ENCODE measurements at places on chromosomes 6 and 20. TPM values are rescaled to one million over a fixed set of nuclear protein-coding genes. Genes with fewer than 3 reads are reported as not detected.
A peak's percentile ranks its signal among the peaks of the same experiment; 100 is the strongest.

GRCh38 chr6:28589234-28589956, 63.7 kb downstream of the GPX5 start:
- peak; percentile 90 for DNase-seq

DNA sequence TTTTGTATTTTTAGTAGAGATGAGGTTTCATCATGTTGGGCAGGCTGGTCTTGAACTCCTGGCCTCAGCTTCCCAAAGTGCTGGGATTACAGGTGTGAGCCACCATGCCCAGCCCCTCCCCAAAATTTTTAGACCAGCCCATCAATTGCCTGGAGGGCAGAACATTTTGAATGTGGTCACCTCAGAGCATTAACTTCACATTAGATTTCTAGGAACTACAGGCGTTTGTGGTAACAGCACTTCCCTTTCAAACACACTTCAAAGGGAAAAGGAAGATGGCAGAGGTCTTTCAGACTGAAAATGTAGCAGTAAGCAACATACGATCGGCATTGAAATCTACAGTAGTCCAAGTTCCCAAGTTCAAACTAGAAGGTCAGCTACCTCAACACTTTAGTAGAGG, 12.3 kb upstream of the SLA2 start:
- DNase-seq = no peak

DNA sequence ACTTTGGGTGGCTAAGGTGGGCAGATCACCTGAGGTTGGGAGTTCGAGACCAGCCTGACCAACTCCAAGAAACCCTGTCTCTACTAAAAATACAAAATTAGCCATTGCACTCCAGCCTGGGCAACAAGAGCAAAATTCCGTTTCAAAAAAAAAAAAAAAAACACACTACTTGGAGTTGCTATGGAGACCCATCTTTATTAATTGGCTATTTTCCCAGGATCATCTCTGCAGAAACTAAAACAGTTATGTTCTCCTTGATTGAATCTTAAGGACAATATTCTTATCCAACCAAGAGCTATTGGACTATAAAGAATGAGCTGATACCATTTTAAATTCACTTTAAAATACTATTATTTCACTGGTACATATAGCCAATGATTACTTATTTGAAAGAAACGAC, 14.7 kb downstream of the AKIRIN2 start:
- DNase-seq = no peak

GRCh38 chr20:19368351-19368750, 155.9 kb downstream of the SLC24A3 start:
- DNase-seq = no peak

GRCh38 chr20:3102575-3103368, 18.2 kb upstream of the AVP start:
- DNase-seq = no peak

GRCh38 chr6:140064366-140064765, 689.9 kb upstream of the CITED2 start:
- DNase-seq = no peak

- no peak for DNase-seq
Measured at GRCh38 chr6:142395768-142396231, 94.0 kb downstream of the ADGRG6 start.

GRCh38 chr6:1872649-1873131, 263.0 kb downstream of the FOXC1 start:
- DNase-seq = peak; percentile 81

- no peak for DNase-seq
Measured at GRCh38 chr6:168686831-168687730, 246.1 kb downstream of the SMOC2 start.

GRCh38 chr20:18166241-18166881, 28.7 kb downstream of the KAT14 start:
- no peak for DNase-seq

DNA sequence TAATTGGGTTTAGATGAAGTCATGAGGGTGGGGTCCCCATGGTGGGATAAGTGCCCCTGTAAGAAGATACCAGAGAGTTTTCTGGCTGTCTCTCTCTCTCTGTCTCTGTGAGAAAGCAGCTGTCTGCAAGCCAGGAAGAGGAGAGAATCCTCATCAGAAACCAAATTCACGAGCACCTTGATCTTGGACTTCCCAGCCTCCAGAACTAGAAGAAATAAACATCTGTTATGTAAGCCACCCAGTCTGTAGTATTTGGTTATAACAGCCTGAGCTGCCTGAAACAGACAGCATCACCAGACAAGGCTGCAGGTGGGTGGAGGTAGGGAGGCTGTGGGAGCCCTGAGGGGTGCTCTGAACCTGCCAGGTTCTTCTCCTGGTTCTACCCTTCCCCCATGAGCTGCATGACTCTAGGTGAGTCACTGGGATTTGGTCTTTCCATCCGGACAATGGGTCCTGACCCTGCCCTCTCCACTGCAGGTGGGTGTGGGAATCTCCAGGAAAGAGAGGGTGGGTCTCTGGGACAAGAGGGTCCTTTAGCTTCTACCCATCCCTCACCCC, 34.3 kb upstream of the VEGFA start:
- DNase-seq = no peak

DNA sequence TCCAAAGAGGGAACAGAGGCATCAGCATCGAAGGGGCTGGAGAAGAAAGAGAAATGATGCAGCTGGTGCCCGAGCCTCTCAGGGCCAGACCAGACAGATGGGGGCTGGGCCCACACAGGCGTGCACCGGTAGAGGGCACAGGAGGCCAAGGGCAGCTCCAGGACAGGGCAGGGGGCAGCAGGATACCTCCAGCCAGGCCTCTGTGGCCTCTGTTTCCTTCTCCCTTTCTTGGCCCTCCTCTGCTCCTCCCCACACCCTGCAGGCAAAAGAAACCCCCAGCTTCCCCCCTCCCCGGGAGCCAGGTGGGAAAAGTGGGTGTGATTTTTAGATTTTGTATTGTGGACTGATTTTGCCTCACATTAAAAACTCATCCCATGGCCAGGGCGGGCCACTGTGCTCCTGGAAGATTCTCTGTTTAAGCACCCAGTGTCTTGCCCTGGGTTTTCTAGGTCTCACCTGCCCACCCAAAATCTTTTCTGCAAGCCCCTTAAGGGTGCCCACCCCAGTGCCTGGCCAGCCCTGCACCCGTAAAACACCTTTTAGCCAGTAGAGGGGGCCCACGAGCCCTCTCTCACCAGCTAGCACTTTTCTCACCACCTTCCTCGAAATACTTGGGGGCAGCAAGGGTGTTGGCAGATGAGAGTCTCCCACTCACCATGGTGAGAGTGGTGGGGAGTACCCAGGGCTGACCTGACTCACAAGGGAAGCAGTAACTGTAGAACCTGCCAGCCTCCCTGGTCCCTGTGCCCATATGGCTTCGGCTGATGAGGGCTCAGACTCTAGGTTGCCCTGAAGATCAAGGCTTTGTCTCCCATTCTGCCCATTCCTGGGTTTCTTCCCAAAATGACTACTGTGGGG, 35.7 kb upstream of the ID1 start:
- peak; percentile 67 for DNase-seq

- DNase-seq = no peak
Measured at GRCh38 chr6:34475767-34476328, 10.0 kb downstream of the PACSIN1 start.

- DNase-seq = no peak
Measured at GRCh38 chr20:1862663-1863053, 32.5 kb upstream of the SIRPA start.

DNA sequence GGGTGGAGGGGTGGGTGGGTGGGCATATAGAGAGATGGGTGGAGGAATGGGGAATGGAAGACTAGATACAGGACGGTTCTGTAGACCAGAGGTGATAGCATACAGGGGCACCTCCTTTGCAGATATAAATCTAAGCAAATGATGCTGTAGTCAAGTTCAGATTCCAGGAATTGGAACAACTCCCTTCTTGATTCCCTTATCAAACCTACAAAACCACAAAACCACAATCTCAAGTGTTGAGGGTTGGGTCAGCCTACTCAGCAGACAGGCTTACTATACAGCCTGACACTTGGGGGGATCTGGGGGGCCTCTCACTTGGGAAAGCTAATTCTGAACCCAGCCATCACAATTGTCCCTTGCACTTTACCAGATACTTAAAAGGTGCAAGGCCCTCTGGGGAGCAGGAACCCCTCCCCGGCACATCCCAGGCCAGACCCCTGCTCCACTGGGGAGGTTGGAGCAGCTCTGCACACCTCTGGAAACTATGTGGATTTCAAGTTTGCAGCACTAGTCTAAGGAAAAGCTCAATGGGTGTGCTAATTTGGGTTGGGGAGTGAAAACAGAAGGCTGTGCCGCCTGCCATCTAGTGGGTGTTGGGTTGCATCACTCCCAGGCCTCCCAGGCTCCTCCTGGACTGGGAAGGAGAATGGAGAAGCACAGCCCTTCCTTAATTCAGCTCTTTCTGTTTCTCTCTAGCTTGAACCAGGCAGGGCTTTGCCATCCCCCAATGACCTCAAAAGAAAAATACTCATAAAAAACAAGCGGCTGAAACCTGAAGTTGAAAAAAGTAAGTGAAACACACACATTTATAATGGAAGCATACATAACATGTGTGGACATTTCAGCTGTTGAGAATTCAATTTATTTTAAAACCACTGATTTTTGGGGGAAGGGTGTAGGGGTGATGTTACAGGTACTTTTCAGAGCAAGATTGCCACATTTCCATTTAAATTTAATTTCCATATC, 121.2 kb upstream of the LAMP5 start:
- DNase-seq = peak; percentile 59

GRCh38 chr20:51620432-51620831, 77.9 kb upstream of the NFATC2 start:
- no peak for DNase-seq

DNA sequence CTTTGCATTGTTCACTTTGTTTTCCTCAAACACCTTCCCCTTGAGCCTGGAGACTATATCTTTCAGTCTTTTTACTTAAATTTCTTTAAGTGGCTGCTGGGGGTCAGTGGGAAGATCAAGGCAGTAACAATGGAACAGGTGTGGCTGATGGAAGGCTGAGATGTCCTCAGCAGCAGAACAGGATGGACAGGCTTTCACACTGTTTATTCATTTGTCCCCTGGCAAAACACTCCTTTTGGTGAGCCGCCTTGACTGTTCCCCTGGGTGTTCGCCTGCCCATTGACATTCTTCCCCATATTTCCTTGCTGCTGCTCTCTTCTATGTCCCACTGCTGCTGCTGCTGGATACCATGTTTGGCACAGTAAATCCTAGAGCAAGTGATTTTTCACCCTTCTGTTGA, 38.1 kb downstream of the RNF144B start:
- DNase-seq = no peak

EPPIN gene
- polyA plus RNA-seq = 0.55 TPM

EDN1 gene
- 3.8 TPM for polyA plus RNA-seq

EXOC2 gene
- polyA plus RNA-seq = 24.5 TPM

ENPP4 gene
- polyA plus RNA-seq = 17.8 TPM

FBXL4 gene
- 30.2 TPM for polyA plus RNA-seq

PYGB gene
- 47.0 TPM for polyA plus RNA-seq

DYNLT2 gene
- 8.5 TPM for polyA plus RNA-seq

FOXS1 gene
- polyA plus RNA-seq = 3.9 TPM

CNBD2 gene
- polyA plus RNA-seq = 1.1 TPM

All from left kidney (tissue), 8 donors.